ENCODE measurements at places on chromosomes 4 and X.

GRCh38 chr4:109005523-109005922, 242.7 kb upstream of the ETNPPL start:
- DNase-seq = no peak

DNA sequence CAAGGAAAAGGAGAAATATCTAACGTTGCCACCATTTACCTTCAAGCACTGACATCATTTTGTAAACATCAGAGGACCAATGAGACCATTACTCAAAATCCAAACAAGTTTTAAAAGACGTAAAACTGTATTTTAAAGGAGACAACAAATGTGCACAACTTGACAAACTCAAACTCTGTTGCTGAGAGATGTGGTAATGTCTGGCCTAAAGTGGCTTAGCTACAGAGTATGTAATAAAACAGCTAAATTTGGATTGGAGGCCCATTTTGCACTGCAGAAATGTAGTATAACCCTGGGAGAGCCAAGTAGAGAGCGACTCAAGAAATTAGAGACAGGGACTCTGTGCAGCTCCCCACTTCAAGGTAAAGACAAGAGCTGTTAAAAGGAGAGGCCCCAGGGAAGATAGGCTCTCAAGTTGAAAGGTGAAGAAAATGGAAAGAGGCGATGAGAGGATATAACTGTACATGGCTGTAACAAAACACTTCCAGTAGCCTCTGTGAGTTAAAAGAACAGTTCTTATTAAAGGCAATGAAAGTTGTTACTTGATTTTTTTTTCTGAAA, 20.3 kb downstream of the UNC5C start:
- no peak for DNase-seq

- no peak for DNase-seq
Observed at GRCh38 chr4:77990904-77991358, 66.2 kb upstream of the FRAS1 start.

DNA sequence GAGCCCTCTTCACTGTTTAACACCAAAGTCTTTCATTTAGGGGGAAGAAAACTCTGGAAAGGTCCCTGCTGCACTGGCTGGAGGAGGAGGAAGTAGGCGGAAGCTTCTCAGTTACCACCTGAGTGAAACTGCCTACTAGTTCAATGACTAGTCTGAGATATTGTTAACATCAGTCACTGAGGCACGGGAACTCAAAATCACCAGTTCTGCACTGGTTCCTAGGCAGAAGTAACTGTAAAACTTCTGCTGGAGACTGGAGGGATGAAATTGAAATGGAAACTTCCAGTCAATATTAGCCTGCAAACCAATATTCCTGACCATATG, 178.3 kb downstream of the SNCA start:
- no peak for DNase-seq

GRCh38 chr4:152525878-152526277, 10.0 kb downstream of the FBXW7 start:
- no peak for DNase-seq

GRCh38 chr4:165325732-165326512, 1.5 kb upstream of the MSMO1 start:
- DNase-seq = no peak

GRCh38 chrX:1661048-1661921, 46.4 kb downstream of the ASMT start:
- DNase-seq = peak; percentile 91

DNA sequence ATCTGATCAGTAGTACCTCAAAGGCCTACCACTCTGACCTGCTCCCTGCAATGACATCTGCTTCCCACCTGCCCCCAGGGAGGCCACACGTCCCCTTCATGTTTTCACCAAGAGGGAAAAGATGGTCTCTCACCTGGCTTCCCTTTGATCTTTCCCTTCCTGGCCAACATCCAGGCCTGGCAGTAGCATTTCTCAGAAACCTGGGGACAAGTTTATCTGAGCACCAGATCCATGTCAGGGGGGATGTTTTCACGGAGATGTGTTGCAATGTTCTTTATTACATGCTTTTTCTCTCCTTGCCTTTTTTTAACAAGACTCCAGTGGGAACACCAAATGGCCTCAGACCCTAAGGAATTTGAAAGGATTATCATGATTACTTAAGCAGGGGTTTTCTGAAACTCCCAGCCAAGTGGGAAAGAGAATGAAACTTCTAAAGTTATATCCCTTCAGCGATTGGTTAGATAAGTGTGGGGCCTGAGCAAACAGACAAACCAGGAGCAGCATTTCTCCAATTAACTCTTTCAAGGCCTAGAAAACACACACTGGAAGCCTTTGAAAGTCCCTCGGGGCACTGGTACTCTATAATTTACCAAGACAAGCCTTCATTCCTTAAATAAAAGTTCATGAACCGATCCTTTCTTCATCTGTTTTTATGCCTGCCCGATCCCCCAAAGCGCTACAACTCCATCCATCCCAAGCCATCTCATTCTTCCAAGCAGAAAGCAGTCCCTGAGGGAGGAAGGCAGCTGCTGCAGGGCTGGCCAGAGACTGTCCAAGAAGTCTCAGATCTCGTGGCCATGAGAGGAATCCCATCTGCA, 94.1 kb downstream of the BCOR start:
- no peak for DNase-seq

- DNase-seq = no peak
Observed at GRCh38 chr4:66855956-66856355, 689.3 kb downstream of the CENPC start.

DNA sequence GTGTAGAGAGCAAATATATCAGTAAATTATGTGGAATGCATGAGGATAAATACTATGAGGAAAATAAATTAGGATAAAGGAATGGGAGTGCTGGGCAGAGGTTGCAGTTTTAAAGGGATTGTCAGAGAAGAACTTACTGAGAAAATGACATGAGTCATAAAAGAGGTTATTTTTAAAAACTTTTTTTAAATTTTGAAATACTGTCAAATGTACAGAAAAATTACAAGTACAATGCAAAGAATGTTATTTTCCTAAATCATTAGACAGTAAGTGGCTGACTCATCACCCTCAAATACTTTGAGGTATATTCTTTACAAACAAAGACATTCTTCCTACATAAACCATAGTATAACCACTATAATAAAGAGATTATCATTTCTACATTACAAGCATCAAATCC, 29.8 kb upstream of the H2AZ1 start:
- DNase-seq = no peak

- no peak for DNase-seq
Observed at GRCh38 chrX:34656842-34657725, at the start of gene TMEM47. Gene TMEM47, minus strand, starts transcription at chrX:34657285. Its CDS starts 256 bp downstream, at chrX:34657029.

DNA sequence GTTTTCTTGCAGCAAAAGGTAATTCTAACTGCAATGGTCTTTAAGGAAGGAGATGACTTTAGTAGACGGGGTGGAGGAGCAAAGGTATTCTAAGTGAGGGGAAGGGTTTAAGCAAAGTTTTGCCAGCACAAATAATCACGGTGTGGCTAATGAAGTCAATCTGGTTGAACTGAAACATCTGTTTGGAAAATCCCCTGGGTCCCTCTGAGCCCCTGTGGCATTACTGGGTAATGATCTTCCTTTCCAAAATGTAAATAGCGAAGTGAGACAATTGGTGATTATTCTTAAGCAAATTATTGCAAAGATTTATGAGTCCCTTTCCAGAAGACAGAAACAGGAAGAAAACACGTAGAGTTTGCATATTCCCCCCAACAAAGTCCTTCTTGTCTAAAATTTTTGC, 47.2 kb downstream of the FGFBP1 start:
- DNase-seq = no peak

GRCh38 chr4:109675181-109675580, 28.1 kb downstream of the CASP6 start:
- DNase-seq = no peak

- DNase-seq = no peak
Observed at GRCh38 chr4:83440899-83441298, 14.7 kb downstream of the HELQ start.

DNA sequence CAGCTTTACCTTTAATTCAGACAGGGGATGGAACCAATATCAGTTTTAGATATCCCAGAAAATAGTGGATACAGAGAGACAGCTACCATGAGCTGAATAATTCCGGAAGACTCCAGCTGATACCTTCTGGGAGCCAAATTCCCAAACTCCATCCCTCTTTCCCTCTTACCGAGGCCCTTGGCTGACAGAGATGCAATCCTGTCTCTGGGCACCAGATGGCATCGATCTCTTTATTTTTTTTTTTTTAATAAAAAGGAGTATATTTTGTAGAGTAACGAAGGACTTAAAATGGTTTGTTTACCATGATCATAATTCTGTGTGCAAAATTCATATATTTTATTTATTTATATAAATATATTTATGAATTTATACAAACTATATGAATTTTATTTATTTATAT, 31.0 kb downstream of the RAB40A start:
- DNase-seq = no peak

DNA sequence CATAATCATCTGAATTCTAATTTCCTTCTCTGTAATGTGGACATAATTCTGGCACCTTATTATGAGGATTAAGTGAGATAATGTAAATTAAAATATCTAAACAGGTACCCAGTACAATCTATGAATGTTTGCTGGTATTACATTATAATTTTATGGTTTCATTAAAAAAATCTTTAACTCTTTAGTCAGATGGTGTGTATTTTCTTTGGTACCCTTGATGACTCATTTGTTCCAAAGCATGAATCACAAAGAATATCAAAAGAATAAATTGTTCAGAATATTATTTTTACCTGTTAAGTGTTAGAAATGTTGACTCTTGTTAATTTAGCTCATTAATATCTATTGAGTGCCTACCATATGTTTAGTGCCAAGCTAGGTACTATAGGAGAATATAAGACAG, 74.3 kb downstream of the SNX25 start:
- no peak for DNase-seq

- no peak for DNase-seq
Observed at GRCh38 chr4:184664445-184665210, 15.1 kb downstream of the PRIMPOL start.

DNA sequence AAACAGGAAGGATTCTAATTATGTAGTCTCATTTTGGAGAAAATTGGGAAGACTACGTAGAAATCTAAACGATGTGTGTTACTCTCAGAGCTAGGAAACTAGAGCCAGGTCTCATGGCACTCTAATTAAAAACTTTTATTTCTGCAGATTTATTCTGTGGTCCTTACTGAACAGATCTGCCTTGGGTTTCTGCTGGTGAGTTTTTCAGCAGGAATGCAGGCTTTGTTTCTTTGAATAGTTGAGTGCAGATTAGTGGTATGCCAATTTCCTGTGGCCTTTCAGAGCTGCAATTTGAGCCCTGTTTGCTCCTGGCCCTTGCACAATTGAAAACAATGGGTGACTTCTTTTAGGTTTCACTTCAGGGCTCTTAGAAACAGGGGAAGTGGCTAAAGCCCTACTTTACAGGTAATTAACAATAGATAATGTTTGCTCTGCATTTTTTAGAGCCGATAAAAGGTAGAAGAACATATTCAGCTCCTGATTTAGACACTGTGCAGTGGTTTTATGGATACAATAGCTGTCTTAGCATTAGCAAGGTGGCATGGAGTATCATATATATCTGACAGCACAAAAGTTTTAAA, 21.8 kb downstream of the SPRY1 start:
- DNase-seq = no peak

GRCh38 chrX:130869239-130869638, 33.8 kb downstream of the ENOX2 start:
- no peak for DNase-seq

DNA sequence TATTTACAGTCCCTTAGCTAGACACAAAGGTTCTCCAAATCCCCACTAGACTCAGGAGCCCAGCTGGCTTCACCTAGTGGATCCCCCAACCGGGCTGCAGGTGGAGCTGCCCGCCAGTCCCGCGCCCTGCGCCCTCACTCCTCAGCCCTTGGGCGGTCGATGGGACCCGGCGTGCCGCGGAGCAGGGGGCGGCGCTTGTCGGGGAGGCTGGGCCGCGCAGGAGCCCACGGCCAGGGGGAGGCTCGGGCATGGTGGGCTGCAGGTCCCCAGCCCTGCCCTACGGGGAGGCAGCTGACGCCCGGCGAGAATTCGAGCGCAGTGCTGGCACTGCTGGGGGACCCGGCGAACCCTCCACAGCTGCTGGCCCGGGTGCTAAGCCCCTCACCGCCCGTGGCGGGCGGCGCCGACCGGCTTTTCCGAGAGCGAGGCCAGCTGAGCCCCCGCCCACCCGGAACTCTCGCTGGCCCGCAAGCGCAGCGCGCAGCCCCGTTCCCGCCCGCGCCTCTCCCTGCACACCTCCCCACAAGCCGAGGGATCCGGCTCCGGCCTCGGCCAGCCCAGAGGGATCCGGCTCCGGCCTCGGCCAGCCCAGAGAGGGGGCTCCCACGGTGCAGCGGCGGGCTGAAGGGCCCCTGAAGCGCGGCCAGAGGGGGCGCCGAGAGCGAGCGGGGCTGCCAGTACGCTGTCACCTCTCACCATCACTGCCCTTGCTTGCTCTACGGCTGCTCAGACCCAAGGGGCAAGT, 39.4 kb downstream of the WFS1 start:
- DNase-seq = no peak

GRCh38 chrX:53195401-53195800, 29.6 kb downstream of the KDM5C start:
- no peak for DNase-seq

DNA sequence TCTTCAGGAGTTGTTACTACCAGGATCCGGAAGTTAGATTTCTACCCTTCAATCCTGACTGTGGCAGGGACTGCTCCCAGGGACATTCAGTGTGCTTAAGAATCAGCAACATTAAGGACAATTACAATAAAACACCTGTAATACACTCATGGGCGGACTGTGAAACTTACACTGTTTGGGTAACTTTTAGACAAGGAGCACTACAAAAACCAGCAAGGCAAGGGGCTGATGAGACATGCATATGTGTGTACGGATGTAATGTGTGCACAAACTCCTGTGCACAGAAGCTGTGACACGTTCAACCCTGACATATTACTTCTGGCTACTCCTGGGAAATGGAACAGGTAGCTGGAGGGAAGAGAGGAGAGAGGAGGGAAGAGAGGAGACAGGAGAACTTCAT, 75.8 kb downstream of the FAT1 start:
- no peak for DNase-seq

- DNase-seq = no peak
Observed at GRCh38 chr4:176680668-176681180, 112.0 kb downstream of the VEGFC start.

DNA sequence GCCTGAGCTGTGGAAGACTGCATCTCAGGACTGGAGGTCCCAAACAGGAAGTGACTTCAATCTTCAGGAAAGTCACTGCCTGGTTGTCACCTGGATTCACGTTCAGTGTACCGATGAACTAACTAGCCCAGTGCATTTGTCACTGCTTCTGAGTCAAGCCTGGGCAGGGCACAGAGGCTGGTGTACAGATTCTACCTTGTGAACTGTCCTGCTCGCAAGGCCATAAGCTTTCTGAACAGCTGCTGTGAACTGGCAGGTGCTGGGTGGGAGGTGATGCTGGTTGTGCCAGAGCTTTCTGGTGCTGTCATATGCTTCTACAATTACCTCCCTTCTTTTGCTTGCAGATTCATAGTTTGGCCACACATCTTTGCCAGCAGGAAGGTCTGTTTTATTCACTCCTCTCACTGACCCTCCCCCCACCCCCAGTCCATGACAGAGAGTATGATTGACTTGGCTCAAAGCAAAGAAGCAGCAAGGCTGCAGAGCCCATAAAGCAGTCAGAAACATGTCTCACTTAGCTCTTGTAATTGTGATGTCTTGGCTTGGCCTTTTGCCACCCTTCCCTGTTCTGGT, 40.5 kb downstream of the ZCCHC12 start:
- DNase-seq = no peak
